ENCODE measurements at places on chromosomes 13 and 19.

DNA sequence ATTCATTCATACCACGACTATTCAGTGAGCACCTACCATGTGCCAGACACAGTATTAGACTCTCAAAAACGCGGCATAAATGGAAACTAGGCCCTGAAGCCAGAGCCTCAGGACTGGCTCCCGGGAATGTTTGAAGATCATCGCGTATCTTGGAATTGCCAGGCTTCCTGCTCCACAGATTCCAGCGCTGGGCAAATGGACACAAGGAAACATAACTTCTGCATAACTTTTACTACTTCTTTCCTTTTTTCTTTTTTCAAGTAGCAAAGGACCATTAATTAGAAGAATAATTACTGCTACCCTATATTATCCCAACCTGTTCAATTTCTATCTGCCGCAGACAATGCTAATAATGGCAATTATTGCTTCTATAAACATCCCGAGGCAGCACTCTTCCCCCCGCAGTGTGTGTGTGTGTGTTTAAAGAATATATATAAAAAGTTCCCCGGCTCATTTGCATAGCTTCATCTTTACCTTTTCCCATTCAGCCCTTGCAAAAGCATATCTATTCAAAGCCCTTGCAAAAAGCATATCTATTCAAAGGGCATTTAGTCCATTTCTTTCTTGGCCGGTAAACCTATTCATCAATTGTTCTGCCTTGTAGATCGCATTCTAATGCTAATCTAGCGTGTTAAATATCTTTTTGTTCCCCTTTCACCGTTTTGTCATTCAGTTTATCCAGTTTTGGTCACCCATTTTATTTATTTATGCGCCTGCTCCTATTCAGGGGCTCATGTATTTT, 6.1 kb downstream of the SOX21 start:
- DNase-seq = no peak

GRCh38 chr19:17054746-17055145, 20.5 kb downstream of the HAUS8 start:
- DNase-seq = no peak

- DNase-seq = no peak
Observed at GRCh38 chr13:48656608-48657007, 2.9 kb downstream of the CYSLTR2 start.

- no peak for DNase-seq
Observed at GRCh38 chr13:113148940-113149503, 9.4 kb upstream of the PROZ start.

GRCh38 chr13:76873445-76873844, 12.8 kb downstream of the KCTD12 start:
- no peak for DNase-seq

GRCh38 chr13:102333320-102334198, 68.3 kb downstream of the FGF14 start:
- DNase-seq = no peak

GRCh38 chr13:40666933-40667621, 636 bp upstream of the FOXO1 start:
- DNase-seq = peak; percentile 69

DNA sequence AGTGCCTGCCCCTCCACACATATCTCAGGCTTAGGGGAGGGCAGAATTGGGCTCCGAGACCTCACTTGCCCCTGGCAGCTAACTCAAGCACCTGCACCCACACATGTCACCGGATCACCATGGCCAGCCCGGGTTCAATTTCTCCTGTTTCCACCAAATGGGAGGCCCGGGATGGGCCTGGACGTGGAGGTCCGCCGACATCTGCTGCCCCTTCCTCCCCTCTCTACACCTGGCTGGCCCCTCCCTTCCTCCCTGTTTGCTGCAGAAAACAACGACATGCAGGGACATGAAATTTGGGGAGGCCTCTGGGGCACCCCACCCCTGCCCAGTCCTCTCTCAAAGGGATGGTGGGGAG, 1.3 kb downstream of the PRKD2 start:
- no peak for DNase-seq

- no peak for DNase-seq
Observed at GRCh38 chr13:50198508-50198907, 183.3 kb downstream of the KCNRG start.

DNA sequence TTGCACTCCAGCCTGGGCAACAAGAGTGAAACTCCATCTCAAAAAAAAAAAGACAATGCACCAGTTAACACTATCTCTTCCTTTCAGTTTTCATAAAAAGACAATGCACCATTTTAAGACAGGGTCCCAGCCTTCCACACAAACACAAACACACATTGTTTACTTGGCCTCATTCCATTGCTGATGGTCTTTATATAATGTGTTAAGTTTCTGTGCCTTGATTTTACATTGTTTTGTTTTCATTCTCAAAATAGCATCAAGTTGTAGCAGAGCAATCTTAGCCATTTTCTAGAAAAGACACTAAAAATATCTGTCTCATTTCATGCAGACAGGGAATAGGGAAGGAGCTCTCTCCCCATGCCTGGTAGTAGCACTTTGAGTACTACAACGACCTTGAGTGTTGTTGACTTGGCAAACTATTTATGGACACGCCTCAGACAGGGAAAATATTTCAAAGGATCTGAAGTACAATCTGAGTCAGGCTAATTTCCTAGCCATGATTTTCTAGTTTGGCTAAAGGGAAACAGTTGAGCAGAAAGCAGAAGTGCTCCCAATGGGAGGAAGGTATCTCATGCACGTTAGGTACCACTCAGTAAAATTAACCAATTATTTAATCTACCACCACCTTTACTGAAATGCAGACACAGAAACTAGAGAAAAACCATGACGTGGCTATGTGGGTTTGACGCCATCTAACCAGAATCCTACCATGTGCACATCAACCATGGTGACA, 120.6 kb downstream of the ABCC4 start:
- DNase-seq = no peak

- DNase-seq = no peak
Observed at GRCh38 chr19:27794494-27795042, 1418.4 kb downstream of the UQCRFS1 start.

- no peak for DNase-seq
Observed at GRCh38 chr19:18541992-18542940, 1.1 kb downstream of the FKBP8 start.

DNA sequence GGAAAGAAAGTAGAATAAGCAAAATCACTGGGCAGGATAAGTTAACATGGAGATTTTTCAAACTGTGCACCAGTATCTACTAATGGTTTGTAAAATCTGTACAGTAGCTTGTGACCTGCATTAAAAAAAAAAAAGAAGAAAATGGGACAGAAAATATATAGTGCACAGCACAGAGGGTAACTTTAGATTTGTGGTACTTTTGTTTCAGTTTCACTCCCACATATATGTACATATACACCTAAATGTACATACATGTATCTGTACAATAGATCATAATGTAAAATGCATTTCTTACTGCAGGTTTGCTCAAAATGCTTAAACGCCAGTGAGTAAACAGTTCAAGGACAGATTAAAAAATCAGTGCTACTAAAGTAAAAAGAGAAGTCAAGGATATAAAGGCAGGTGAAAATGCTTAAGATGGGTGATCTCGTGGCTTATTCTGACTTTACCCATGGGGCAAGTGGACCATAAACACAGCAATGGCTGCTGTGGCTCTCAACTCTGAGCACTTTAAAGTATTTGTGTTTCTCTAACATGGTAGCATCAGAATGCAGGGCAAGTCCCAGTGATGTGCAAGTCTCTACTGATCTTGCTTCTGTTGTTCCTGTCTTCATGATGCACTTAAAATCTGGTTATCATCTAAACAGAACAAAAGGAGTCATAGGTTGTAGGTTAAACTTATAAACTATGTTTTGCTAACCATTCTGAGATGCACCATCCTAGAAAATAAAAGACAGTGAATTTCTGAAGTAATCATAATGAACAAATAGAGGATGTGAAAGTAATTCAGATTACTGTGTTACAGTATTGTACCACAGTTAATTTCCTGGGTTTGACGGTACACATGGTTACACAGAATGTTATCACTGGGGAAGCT, 112.3 kb downstream of the MIPEP start:
- no peak for DNase-seq

DNA sequence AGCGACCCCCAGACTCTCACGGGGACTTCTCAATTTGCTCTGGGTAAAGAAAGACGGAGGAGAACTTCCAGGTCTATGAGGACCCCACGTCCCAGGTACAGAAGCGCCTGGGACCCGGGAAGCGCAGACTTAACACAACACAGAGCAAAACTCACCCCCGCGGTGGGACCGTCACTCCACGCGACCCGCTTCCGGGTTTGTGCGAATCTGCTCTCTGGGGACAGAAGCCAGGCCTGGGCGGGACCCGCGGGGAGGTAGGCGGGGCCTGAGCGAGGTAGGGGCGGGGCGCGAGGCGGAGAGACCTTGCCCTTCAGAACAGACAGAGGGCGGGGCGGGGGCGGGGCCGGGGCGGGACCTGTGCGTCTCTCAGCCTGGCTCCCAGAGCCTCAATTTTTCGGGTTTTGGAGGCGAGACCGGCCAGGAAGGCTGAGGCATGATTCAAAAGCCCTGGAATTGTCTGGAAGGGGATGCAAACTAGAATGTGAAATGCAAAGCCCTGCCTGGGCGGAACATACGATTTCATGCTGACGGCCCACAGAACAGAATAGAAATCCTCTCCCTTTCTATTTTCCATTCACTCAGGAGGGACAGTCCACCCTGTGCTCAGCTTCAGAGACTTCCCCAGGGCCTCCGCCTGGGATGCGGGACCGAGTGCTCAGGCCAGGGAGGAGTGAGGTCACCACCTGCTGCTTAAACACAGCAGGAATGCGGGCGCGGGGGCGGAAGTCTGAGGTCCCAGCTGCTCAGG, 19.3 kb upstream of the ZNF888 start:
- DNase-seq = peak; percentile 34

DNA sequence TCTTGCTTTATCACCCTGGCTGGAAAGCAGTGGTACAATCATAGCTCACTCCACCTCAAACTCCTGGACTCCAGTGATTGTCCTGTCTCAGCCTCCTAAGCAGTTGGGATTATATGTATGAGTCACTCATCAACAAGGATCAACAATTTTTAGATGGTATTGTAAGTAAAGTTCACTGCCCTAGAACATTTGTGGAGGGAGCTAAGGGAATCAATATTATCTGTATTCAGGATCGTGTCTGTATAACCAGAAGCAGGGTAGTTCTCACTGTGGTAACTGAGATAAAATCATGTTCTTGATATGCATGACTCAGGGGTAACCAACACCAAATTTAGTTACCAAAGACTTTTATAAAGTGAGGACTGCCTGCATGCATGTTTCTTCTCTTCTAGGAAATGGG, 27.0 kb downstream of the ZMYM5 start:
- DNase-seq = no peak

- no peak for DNase-seq
Observed at GRCh38 chr13:74251778-74252519, 117.7 kb upstream of the KLF12 start.

GRCh38 chr13:100517135-100517534, 71.5 kb downstream of the GGACT start:
- DNase-seq = no peak

DNA sequence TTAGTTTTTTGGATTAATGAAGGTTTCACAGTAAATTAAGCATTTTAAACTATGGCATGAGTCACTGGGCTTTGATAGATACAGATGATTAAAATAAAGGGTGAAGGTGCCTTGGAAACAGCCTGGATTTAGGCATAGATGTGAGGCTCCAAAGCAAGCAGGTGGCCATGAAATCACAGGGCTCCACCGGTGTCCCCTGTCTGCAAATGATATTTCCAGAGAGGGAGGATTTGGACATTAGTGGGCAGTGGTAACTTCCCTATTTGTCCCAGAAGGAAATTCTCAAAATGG, 127.2 kb downstream of the COL4A1 start:
- DNase-seq = no peak

DNA sequence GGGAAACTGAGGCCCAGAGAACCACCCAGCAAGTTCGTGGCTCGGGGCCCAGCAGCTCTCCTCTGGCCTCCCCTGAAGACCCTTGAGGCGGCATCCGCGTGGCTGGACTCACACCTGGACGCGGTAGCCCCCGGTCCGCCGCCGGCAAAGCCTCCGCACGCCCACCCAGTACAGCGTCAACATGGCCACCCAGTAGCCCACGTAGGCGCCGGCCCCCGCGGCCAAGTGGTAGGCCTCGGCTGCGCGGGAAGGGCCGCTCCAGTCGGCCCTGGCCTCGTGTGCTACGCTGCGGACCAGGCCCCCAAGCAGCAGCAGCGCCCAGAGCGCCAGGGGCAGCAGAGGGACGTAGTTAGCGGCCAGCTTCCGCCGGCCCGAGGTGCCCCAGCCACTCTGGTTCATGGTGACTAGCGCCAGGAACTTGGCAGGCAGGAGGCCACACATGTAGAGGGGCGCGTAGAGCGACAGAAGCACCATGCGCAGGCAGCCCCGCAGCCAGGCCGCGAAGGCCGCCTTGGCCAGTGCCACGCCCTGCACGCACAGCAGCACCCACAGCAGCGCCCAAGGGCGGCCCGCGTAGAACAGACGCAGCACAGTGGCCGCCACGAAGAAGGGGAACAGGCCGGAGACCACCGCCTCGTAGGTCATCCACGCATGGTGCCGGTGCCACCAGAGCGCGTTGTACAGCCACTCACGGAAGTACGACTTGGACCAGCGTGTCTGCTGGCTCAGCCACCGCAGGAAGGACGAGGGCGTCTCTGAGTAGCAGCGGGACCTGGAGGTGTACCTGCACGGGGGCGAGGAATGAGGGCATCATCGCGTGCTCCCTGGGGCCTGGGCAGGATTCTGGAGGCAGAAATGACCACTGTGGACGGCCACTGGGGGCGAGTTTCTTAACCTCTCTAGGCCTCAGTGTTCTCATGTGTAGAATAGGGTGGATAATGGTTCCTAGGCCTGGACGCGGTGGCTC, 10.2 kb downstream of the HAS1 start:
- no peak for DNase-seq

- no peak for DNase-seq
Observed at GRCh38 chr13:76754414-76754813, 131.8 kb downstream of the KCTD12 start.
